ENCODE measurements at places on chromosomes 7 and 10. TPM values are rescaled to one million over a fixed set of nuclear protein-coding genes. Genes with fewer than 3 reads are reported as not detected.

Gene KEL
- total RNA-seq = 0.05 TPM

Gene PON1
- not detected for total RNA-seq

Gene ZNF727
- total RNA-seq = 0.20 TPM

Gene FEZF1
- not detected for total RNA-seq
